DMS79 treated with DMSO at 0.1 percent for 48 hours (cell line): ENCODE measurements at places on chromosomes 6 and 20.

- DNase-seq, result no peak
These were observed 43.5 kb downstream of the KIF6 start for GRCh38 chr6:39681674-39682121.

- DNase-seq, result no peak
These were observed 161.6 kb upstream of the TNFAIP3 start for GRCh38 chr6:137705160-137706082.

GRCh38 chr6:46453741-46454316 is 37.4 kb downstream of the RCAN2 start:
- peak; percentile 14 for DNase-seq

GRCh38 chr6:157754351-157754750 is 68.7 kb upstream of the SNX9 start:
- DNase-seq, result no peak

DNA sequence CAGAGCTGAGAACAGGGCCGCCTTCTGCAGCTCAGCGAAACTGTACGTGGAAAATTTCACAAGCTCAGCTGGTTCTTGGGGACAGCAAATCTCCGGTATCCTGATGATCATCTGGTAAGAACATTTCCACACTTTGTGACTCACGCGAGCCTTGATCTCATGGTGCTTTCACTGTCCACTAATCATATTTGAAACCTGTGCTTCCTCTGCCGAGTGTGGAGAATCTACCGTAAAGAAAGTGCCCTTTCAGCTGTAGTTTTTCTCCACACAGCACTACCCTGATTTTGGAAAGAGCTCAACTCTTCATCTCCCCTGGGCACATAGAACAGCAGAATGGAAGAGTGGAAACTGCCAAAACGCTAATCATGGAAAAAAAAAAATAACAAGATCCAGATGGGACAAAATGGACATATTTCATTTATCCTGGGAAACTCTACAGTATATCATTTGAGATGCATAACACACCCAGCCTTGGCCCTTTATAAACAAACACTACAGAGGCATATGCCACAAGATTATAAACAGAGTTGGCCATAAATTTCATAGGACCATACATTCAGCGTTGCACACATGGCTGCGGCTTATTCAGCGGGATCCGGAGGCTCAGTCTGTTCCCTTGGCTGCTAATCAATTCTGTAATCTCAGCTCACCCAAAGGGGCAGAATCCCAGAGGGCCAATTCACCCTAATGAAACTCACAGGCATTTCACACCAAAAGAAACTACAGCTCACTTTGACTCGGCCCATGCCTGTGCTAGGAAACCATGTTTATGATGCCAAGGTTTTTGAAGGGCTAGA is 434.5 kb downstream of the HDGFL1 start:
- DNase-seq, result no peak

DNA sequence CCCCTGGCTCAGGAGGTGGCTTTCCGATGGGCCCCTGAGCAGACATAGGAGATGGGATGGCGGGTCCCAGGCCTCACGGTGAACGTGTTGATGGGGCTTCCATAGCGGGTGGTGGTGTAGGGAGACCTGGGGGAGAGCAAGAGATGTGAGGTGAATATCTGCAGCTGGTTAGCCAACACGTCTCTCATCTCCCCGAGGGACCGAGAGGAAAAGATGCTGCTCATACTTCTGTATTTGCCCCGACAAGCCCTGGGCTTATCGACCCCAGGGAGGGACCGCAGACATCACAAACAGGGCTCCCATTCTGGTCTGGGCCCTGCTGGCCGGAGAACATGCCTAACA is 38.7 kb downstream of the C6orf132 start:
- DNase-seq, result no peak

- DNase-seq, result no peak
These were observed 19.3 kb downstream of the PHF20 start for GRCh38 chr20:35791097-35791496.

- DNase-seq, result no peak
These were observed 130.9 kb downstream of the GMPR start for GRCh38 chr6:16369140-16369745.

DNA sequence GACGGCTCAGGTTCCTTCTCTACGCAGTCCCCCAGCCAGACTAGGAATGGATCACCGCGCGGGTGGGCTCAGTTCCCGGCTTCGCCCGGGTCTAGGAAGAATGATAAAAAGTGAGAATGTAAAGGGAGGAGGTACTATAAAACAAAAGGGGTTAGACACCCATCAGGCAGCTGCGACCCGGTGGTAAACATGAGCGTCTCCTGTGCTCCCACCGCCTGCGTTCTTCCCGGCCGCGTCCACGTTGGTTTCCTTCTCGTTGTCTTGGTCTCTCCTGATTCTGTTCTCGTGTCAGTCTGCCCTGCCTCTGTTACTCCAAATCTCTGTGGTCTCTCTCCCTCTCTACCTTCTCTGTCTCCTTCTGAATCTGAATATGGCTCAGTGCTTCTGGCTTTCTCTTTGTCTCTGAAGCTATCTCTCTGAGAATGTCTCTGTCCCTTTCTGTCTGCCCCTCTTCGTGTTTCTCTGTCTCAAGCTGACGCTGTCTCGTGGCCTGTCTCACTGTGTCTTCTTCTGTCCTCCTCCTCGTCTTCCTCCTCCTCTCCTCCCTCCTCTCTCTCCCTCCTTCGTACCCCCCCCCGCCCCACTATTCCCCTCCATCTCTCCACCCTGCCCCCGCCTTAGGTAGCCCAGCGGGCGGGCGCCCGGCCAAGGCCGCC is 41.6 kb upstream of the FOXP4 start:
- DNase-seq, result peak; percentile 67
